Hematopoietic multipotent progenitor cell treated with erythropoietin and hydrocortisone succinate and interleukin-3 and kit ligand, for 17 days (in vitro differentiated cells): ENCODE measurements at places on chromosomes 4 and X.

- DNase-seq, result no peak
Measured at GRCh38 chr4:189001971-189002450, 862.8 kb downstream of the TRIML1 start.

- no peak for DNase-seq
Measured at GRCh38 chrX:144494074-144494473, 610.2 kb downstream of the UBE2NL start.

DNA sequence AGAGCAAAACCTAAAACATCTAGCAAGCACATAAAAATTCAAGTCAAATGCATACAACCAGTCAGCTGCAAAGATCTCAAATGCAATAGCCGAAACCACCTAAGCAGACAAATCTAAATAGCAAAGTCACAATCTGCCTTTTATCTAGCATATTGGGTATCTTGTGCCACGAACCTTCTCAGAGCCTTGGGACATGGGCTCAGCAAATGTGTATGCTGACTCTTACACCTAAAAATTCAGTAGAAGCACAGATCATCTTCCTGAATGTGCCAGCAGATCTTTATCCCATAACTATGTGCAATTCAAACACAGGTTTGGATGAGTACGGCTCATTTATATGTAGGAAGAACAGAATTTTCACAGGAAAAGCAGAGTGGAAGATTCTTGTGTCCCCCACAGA is 492.1 kb downstream of the INPP4B start:
- no peak for DNase-seq

- DNase-seq, result peak; percentile 7
Measured at GRCh38 chr4:7761720-7762119, 177.9 kb downstream of the AFAP1 start.

- peak; percentile 4 for DNase-seq
Measured at GRCh38 chrX:43559644-43560043, 96.5 kb upstream of the MAOA start.

- peak; percentile 24 for DNase-seq
Measured at GRCh38 chr4:55312489-55313101, 33.4 kb upstream of the SRD5A3 start.

DNA sequence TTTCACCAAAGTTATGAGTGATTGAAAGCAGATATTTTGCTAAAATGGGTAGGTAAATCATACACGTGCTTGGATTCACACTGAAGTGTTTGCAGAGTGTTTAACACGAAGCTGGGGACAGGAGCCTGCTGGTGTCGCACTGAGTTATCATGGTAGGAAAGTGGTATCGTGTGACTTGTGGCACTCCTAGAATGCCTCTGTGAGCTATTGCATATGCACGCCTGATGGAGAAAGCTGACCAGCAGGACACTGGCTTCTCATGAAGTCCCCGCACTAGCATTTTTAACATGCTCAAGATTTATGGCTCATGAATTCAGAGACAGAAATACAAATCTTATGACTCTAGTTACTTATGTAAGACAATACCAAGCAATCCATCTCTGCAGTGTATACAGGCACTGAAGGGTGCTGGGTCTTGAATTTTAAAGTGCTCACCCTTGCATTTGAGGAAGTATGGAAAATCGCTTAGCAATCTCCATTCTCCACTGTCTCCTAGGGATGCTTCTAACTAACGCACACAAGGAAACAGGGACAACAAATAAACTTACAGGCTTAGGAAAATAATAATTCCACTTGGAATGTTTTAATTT is 19.8 kb downstream of the VCX3B start:
- DNase-seq, result no peak

- DNase-seq, result no peak
Measured at GRCh38 chrX:118823263-118824172, at the start of gene ZCCHC12. TSS of gene ZCCHC12 (plus strand) at chrX:118823824. CDS start at chrX:118825245, 1,421 bp downstream.

GRCh38 chr4:89915937-89916336 is 21.3 kb downstream of the MMRN1 start:
- no peak for DNase-seq

GRCh38 chr4:24470666-24471485 is 113.5 kb downstream of the DHX15 start:
- DNase-seq, result no peak

DNA sequence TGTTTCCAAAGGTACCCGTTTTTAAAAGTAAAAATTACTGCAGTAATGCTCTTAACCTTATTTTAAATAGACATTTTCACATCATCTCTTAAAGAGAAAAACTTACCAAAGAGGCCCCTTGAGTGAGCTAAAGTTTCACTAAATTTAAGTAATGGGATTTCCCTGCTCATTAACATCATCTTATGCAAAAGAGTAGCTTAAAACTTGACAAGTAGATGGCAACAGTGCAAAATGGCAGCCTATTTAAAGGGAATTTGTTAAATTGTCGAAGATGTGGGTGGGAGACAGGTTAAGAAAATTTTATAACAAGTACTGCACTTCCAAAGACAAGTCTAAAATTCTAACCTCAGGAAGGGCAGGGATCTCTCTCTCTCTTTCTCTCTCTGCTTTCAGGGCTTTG is 271.7 kb upstream of the LDB2 start:
- no peak for DNase-seq

GRCh38 chrX:13327666-13328065 is 7.8 kb upstream of the ATXN3L start:
- DNase-seq, result no peak

GRCh38 chrX:154295664-154296310 is at the start of gene TKTL1:
TSS of gene TKTL1 (plus strand) at chrX:154295795. CDS start at chrX:154295860, 65 bp downstream.
- no peak for DNase-seq

DNA sequence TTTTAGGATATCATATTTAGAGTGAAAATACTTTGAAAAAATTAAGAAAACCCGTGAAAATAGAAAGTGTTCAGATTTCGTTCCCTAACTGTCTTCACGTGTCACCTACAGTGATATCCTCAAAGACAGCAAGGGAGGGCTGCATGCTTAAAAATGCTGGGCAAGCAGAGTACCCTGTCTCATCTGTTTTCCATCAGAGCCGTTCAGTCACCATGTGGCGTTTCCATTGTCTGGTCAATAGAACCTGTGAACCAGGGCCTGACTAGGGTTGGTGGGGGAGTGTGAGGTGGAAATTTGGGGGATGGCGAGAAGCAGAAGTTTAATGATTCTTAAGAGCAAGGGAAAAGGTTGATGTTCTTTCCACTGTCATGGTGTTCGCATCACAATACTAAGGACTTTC is 173.9 kb downstream of the BMPR1B start:
- no peak for DNase-seq

GRCh38 chr4:187464573-187464972 is 531.0 kb upstream of the ZFP42 start:
- no peak for DNase-seq

- no peak for DNase-seq
Measured at GRCh38 chr4:69843301-69843700, 16.6 kb downstream of the SULT1E1 start.

DNA sequence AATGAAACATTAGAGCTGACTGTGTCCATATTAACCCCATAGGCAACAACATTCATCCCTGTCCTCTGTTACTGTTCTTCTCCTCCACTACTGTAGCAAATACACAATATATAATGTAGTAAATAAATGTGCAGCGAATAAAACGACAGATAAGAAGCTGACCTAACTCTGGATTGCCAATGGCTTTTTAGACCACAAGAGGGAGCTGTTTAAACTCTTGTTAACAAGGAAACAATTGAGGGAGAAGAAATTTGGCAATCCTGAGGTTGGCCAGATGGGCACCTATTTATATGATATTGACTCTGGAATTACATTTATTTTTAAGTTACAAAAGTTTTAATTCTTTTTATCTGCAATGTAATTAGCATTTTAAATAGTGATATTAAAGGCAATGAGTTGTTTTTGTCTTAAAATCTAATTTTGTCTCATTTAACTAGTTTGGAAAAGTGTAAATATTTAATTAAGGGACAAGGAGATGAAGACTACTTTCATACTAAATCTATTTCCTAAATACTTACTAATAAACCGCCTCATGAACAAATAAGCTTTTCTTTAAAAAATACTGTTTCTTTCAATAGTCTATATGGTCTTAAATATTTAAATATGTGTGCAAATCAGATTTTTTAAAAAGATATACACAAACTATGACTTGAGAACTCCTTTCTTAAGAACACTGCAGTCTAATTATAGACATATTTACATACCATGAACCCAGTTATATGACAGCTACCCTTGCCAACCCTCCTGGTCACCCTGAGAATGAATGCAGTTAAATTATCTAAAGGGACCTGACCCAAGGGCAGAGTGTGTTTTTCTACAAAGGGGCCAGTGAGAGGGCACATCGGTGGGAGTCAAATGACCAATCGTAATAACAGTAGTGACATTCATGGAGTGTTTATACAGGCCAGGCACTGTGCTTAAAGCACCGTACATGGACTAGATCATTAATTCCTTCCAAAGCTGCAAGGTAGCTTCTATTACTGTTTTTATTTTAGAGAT is 52.9 kb upstream of the HPF1 start:
- DNase-seq, result peak; percentile 82

DNA sequence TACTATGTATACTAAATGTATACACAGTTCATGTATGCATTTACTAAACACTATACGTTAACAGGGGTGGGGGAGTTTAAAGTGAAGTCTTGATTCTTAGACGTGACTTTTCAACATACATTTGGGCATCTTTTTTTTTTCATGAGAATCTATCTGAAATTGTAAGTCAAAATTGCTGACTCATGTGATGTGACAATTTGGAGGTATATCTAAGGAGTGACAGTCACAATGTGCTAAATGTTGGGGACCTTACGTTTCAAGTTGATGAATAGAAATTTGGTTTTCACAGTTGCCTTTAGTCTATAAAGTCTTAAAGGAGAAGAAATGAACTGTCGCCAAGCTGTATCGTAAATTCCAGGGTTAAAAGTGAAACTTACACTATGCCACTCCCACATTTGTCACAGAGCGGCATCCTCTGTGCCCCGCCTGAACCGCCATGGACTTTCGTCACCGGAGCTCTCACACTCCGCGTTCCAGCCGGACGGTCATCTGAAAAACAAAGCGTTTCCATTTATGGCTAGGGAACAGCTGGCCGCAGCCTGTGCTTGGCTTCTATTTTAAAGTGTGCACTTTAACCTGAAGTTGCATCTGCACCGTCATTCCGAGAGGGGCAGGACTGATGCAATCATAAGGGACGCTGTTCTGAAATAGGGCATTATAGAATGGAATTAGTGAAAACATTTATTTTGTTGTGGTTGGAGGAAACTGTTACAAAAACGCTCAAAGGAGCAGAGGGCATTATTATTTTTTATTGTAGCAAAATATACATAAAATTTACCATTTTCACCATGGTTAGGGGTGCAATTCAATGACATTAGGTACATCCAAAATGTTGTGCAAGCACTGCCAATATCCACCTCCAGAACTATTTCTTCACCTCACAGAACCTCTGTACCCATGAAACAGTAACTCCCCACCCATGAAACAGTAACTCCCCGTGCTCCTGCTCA is 30.9 kb downstream of the PDLIM3 start:
- DNase-seq, result no peak

DNA sequence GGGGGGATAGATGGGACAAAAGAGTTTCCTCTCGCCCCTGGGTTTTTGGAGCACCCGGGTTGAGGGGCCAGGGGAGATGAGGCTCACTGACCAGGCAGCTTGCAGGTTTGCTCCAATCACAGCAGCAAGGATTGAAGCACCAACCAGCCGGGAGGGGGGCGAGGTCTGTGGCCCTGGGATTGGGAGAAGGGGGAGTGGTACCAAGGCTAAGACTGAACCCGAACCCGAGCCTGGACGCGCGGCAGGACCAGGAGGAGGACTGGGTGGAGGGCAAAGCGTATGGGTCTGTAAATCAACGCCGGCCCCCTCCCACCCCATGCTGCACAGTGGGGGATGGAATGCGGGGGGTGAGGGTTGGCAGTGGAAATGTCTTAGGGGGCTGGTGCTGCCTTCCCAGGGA is 3.5 kb downstream of the SOX3 start:
- DNase-seq, result no peak

DNA sequence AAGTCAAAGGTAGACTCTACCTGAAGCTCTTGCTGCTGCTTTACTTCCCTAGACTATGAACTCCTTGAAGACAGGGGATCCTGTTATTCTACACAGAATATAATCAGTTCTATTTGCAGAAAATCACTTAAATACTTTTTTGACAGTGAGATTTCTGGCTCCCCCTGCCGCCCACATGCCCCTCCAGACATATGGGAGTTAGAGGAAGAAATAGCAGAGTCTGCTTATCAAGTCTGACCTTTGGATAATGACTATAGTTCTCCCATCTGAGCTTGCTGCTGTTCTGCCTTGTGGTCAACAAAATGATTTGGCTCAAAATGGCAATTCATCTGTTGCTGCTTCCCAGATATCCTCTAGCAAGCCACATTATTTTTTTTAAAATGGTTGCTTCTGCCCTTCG is 101.1 kb downstream of the ENOX2 start:
- no peak for DNase-seq

- DNase-seq, result no peak
Measured at GRCh38 chr4:9894644-9895332, 113.4 kb downstream of the DRD5 start.

DNA sequence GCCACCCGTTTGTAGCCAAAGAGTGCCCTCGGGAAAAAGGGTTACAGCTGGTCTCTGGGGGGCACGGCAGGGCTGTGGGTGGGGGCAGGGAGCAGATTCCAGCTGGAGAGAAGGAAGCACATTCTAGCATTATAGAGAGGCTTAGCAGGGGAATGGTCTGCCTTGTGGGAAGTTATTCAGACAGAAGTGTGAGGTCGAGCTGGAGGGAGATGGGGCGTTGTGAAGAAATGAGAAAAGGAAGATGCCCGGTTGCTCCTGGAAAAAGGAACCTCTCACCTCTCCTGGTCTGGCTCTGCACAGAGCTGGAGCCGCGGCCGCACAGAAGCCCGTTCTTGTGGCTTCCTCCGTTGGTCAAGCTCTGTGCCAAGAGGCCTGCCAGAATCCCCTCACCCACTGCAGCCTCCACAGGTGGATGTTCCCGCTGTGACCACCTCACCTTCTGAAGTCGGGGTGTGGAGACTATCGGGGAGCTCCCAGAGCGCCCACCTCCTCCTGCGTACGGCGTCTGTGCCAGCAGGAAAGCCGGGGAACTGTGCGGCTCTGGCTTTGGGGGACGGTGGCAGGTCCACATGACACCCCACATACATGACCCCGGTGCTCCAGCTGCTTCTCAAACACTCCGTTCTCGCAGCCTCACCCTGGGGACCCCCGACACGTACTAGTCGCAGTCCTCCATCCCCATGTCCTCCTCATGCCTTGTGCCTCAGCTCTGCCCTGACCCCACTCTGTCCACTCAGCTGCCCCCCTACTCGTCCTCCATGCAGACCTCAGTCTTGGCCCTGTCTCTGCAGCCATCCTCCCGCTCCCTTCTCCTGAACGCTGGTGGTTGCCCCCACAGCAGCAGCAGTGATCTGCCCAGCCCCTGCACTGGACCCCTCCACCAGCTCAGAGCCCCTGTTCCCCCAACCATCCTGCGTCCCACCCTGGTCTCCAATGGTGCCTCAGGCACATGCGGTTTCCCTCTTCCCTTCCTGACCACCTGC is 52.2 kb upstream of the HGFAC start:
- no peak for DNase-seq
